ENCODE measurements at places on chromosomes 1 and 21.

- DNase-seq: no peak
Measured at GRCh38 chr1:119564548-119564947, 57.5 kb downstream of the HSD3B1 start.

DNA sequence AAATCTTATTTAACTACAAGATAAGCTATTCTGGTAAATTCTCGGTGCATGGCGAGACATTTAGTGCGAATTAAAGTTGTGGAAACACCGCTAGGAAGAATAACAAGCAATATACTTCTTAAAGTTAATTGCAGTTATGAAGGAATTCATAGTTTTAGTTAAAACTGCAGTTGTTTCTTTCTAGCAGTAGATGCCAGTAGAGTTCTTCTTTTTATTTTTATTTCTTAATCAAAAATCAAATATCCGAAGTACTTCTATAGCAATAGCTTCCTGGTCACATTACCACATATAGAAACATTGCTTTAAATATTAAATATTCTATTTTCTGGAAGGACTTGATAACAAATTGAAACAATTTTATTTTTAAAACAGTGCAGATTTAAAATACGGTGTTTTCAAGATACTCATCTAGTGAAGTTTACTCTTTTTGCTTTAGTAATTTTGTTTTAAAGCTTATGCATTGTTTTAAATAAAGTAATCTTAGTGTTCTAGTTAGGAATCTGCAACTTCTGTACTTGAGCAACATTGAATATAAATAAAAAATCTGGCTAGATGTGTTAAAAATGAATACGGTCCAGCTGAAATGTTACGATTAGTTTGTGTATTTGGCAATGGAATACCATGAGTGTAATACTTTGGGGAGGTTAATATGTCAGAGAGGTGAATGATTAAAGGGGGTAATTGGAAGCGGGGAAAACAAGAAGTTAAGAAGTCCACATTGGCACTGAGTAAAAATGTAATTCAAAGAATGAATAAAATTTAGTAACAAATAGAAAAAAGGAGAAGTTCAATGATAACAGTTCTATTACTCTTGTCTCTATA is 2.7 kb upstream of the PRKACB start:
- DNase-seq: no peak

DNA sequence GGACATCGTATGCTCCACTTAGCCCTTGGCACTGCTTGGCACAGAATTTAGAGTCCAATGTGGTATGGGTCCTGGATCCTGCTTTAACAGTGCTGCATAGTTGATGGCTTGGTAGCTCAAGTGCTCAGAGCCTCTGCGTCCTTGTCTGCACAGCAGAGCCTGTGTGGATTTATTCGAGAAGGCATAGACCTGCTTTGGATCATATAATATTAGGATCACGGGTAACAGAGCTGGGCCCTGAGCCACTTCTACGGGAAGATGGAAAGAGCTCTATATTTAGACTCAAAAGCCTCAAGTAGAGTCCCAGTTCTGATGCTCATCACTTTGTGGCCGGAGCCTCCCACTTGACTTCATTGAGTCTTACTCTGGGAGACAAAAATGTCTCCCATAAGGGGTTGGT is 164.4 kb upstream of the EDN2 start:
- DNase-seq: no peak

DNA sequence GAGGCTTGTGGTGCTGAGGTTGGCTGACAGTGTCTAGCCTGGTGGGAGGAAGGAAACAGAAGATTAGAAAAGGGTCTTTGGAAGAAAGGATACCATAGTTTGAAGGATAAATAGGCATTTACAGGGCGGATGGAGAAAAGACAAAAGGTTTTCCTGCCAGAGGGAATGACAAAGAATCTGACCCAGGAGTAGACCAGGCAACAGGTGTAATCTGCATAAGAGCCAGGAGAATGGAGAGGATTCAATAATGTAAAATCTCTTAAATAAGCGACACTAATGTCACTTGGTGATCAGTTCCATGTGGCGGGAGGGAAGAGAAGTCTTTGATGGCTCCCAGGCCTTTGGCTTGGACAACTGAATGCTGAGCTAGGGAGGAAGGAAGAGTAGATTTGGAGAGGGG is 9.4 kb downstream of the MECR start:
- no peak for DNase-seq

DNA sequence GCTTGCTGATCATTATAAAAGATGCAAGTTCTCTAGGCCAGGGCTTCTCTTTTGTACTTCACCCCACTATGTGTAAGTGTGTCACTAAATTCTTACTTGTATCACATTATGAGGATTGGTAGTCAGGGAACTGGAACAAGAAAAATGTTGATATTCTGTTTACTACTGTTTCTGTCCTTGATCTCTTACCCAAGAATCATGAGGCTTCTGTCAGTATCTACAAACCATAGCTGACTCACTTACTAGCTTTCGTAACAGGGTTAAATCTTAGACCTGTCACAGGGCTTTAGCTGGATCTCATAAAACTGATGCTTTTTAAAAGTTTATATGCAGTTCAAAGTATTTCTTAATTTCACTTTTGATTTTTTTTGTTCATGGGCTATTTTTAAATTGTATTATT is 681.2 kb downstream of the PLPP3 start:
- no peak for DNase-seq

DNA sequence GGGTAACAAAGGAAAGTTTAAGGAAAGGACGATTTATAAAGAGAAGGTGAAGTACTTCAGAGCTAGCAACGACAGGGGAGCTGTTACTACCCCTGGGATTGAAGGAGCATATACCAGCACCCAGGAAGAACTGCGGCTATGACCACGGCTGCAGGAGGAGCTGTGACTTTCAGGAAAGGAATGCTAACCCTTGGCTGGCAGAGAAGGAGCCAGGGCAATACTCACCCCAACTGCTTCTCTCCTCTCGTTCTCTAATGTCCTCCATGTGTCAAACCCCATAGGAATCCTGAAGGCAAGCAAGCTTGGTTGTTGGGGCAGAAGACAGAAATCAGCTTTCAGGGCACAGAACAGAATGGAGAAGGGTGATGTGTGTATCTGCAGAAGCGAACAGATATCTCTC is 120.5 kb downstream of the TMEM53 start:
- DNase-seq: no peak

GRCh38 chr1:13783551-13783950 is 83.6 kb downstream of the PRDM2 start:
- DNase-seq: no peak

DNA sequence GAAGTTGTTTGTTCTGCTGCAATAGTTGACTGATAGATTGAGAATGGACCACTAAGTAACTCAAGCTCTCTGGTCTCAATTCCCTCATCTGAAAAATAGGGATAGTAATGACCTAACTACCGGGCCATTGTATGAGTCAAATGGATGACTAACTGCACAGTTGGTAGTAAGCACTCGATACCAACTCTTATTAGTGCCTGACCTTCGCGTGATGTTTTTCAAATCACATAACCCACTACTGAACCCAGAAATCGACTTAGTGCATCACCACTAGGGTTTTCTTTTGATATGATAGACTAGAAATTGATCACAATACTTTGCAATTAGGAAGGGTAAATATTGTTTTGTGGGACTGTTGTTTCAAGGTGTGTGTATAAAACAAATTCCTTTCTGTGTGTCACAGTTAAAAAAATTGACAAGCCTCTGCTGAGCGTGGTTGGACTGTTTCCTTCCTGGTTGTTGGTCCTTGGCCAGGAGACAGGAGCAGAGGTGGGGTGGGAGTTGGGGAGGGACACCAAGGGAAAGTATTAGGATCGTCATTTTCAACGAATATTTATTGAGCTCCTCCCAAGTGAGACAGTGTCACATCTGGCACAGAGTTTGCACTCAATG is 54.0 kb upstream of the LRP8 start:
- DNase-seq: no peak

DNA sequence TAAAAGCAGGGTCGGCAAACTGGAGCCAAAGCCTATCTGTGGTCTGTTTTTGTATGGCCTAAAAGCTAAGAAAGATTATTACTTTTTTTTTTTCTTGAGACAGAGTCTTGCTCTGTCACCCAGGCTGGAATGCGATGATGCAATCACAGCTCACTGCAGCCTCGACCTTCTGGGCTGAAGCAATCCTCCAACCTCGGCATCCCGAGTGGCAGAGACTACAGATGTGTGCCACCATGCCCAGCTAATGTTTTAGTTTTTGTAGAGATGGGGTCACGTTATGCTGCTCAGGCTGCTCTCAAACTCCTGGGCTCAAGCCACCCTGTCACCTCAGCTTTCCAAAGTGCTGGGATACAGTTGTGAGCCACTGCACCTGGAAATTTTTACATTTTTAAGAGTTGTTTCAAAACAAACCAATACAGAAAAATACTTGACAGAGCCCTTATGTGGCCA is 6.5 kb upstream of the GLRX2 start:
- no peak for DNase-seq

- peak; percentile 61 for DNase-seq
Measured at GRCh38 chr1:173507205-173507846, 30.2 kb downstream of the PRDX6 start.

DNA sequence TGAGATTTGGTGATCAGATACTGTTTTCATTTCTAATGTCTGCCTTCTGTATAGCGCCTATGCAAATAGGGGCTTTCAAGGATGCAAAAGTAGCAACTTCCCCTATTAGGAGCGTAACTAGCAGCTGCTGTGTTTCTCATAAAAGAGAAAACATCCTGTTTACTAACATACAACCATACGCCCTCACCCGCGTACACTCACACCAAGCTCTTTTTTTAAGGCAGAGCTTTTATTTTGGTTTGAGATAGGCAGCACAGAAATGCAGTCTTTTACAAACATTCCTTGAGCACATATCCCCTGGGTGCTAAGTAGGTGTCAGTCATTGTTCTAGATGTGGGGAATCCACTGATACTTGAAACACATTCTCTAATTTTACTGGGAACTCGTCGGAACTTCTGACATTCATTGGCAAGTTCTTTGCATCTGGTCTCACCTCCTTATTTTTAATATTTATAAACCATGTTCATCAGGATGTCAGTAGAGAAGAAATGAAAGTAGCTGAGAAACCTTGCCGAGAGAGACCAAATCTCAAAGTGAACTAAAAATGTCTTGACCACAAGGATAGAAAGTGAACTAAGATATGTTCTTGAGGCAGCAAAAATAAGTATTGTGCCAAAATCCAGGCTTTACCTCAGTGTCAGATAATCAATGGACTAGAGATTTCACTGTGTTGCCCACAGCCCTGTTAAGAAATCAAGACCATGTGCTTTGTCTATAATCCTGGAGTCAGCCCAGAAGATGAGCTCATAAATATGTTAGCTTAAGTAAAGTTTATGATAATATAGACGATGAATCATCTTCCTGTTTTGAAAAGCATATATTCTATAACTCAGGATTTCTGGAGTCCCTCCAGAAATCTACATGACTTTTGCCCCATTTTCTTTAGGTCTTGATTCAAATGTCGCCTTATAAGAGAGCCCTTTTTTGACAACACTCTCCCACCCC is 350.9 kb downstream of the ST6GALNAC3 start:
- no peak for DNase-seq

DNA sequence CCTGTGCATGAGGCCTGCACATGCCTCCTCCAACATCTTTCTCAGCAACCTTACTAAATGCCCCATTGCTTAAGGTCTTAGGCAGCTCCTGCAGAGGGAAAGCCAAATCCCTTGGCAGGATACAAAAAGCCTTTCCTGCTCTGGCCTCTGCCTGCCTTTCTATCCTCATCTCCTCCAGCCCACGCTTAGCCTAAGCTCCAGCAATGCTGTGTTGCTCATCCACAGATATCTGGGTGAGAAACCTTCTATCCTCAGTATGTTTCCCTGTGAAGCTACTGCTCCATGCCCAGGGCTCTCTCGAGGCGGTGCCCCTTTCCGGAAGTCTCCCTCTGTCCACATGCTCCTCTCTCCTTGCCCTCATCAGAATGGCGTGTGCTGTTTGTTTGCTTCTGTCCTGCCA is 37.0 kb upstream of the CCSAP start:
- no peak for DNase-seq

DNA sequence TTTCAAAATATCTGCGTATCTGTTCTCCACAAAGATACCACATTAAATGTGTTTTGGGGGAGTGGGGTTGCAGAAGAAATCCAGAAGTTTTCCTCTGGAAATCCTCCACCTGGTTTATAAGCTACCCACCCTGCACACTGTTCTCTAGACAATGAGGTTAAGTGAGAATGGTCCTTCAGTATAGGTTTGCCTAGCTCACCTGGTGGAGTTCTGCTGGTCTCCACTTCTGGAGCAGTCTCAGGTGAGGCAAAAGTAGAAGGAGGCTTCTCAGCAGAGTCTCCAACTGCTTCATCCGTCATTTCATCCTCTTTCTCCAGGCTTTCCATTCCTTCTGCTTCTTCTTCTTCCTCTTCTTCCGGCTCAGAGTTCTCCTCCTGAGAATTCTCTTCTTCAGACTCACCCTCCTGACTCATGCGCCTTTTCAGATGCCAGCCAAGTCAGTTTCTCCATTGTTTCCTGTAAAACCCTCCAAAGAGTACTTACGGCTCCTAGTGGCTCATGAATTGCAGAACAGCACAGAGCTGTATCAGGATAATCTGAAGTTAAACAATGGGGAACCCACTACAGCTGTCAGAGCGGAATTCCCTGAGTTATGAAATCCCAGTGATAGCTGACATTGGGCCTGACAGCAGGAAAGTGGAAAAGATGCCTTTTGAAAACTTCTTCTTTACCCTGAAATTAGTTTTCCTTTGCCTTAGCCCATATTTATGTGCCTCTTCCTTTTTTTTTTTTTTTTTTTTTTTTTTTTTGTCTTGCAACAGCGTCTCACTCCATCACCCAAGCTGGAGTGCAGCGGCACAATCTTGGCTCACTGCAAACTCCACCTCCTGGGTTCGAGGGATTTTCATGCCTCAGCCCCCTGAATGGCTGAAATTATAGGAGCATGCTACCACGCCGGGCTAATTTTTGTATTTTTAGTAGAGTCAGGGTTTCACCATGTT is 38.5 kb downstream of the MSTO1 start:
- peak; percentile 42 for DNase-seq

DNA sequence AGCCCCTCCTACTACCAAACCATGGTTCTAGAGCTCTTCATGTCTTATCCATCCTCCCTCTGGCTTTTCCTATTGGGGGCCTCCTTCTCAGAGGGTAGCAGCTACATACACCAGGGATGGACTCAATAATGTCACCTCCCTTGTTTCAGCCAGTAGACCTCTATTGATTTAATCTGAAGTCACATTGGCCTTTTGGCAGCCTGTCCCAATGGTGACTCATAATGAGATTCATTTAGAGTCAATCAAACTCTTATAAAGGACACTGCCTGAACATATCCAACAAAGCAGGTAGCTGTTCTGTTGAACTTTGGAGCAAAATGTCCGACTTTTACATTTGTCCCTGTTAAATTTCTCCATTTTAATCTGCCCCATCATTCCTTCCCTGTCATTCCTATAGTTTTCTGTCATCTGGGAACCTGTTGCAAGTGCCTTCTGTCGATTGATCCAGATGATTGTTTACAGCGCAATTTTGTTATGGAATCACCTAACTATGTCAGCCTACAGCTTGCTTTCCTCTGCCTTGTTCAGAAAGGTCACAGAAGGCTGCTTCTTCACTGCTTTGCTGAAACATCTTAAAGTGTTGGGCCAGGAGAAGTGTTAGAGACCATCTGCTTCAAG is 105.9 kb downstream of the ETS2 start:
- no peak for DNase-seq

- DNase-seq: no peak
Measured at GRCh38 chr1:74729741-74730478, 2.9 kb downstream of the CRYZ start.

- DNase-seq: no peak
Measured at GRCh38 chr1:200962631-200963030, 60.9 kb downstream of the KIF21B start.
